A549 treated with CORT108297 at 1 μM for 4 hours (cell line): ENCODE measurements at places on chromosomes 1 and 21. TPM values are rescaled to one million over a fixed set of nuclear protein-coding genes. Genes with fewer than 3 reads are reported as not detected.

Gene LIN28A
- 0.03 TPM in 1 of 5 replicates, not detected in the others for total RNA-seq

Gene MYOG
- total RNA-seq: not detected in 5 replicates

Gene TDRD5
- total RNA-seq: 0.03 to 0.06 TPM (median 0.05 TPM) in 4 of 5 replicates, not detected in the other

Gene TCEA3
- 0.41 to 0.72 TPM (median 0.58 TPM) in 5 replicates for total RNA-seq

Gene RGS8
- not detected in 5 replicates for total RNA-seq

Gene TMEM9
- total RNA-seq: 75.3 to 95.2 TPM (median 90.8 TPM) in 5 replicates

Gene AMY1C
- total RNA-seq: not detected in 5 replicates

Gene TMEM81
- total RNA-seq: 1.9 to 3.4 TPM (median 2.3 TPM) in 5 replicates

Gene S100A7
- total RNA-seq: not detected in 5 replicates

Gene CASQ1
- not detected in 5 replicates for total RNA-seq

Gene MTARC2
- total RNA-seq: 9.7 to 14.8 TPM (median 12.2 TPM) in 5 replicates

Gene POFUT2
- total RNA-seq: 20.4 to 24.5 TPM (median 22.6 TPM) in 5 replicates

Gene TCP10L
- total RNA-seq: 0.23 to 0.96 TPM (median 0.65 TPM) in 5 replicates

Gene TP73
- total RNA-seq: 0.31 to 0.65 TPM (median 0.55 TPM) in 5 replicates

Gene FCGR3B
- not detected in 5 replicates for total RNA-seq

Gene LCE3E
- 0.16 to 0.17 TPM in 2 of 5 replicates, not detected in the others for total RNA-seq

Gene TRIM67
- 0.14 to 0.25 TPM (median 0.20 TPM) in 5 replicates for total RNA-seq

Gene C1orf141
- total RNA-seq: not detected in 5 replicates

Gene GABRD
- total RNA-seq: 0.16 to 0.77 TPM (median 0.60 TPM) in 5 replicates

Gene ARHGEF16
- total RNA-seq: 3.6 to 5.8 TPM (median 5.0 TPM) in 5 replicates

Gene DUSP23
- 48.7 to 79.3 TPM (median 76.6 TPM) in 5 replicates for total RNA-seq

Gene AMY1B
- total RNA-seq: not detected in 5 replicates

Gene RYR2
- total RNA-seq: 0.01 to 0.09 TPM (median 0.02 TPM) in 5 replicates

Gene MFAP2
- 0.35 to 0.62 TPM (median 0.45 TPM) in 5 replicates for total RNA-seq

Gene ANKRD35
- not detected in 5 replicates for total RNA-seq

Gene TNFRSF8
- total RNA-seq: 0.06 to 0.12 TPM (median 0.08 TPM) in 5 replicates

Gene EPHA2
- 101 to 153 TPM (median 134 TPM) in 5 replicates for total RNA-seq

Gene BEND5
- not detected in 5 replicates for total RNA-seq
